Suprapubic skin (tissue), 4 donors: ENCODE measurements at places on chromosomes 12 and 14.

GRCh38 chr12:62911286-62911685 lies 23.7 kb downstream of the PPM1H start:
- no peak overlapping the region for H3K27ac ChIP-seq
- H3K27me3 ChIP-seq = no peaks in the 10 kb centered on the region
- no peak overlapping the region for H3K4me3 ChIP-seq
- H3K36me3 ChIP-seq = no peaks in the 10 kb centered on the region
- H3K4me1 ChIP-seq = no peaks in the 10 kb centered on the region
- DNase-seq = no peak

GRCh38 chr12:56877195-56878009 lies 56.8 kb downstream of the SDR9C7 start:
- DNase-seq = no peak
- no peaks in the 10 kb centered on the region for H3K36me3 ChIP-seq
- no peak overlapping the region for H3K27ac ChIP-seq
- H3K27me3 ChIP-seq = no peaks in the 10 kb centered on the region
- no peak overlapping the region for H3K4me3 ChIP-seq

DNA sequence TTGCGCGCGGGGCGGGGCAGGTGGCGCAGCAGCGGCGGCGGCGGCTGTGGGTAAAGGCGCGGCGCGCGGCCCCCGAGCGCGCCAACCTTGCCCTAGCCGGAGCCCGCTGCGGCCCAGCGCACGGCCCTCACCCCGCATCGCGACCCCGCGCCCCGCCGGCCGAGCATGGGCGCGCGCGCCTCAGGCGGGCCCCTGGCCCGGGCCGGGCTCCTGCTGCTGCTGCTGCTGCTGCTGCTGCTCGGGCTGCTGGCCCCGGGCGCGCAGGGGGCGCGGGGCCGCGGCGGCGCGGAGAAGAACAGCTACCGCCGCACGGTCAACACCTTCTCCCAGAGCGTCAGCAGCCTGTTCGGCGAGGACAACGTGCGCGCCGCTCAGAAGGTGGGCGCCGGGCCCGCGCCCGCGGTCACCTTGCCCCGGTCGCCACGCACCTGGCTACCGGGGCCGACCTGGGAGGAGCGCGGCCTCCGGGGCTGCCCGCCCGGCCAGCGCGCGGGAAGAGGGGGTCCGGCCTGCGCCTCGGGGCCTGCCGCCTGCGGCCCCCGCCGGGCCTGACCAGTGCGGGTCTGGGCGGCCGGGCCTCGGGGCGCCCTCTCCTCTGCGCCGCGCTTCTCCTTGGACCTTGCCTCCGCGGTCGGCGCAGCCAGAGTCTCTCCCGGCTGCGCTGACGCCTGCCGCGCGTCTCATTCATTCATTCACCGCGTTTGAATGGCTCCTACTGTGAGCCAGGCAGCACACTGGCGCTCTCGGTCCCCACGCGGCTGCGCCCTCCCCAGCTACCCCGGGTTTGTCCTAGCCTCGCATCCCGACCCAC lies at the start of gene BRI3BP:
BRI3BP (plus strand) TSS at position 20 of the 811 bp plus-strand sequence; CDS start at position 166, 146 bp downstream.
- no peak for DNase-seq
- H3K36me3 ChIP-seq = no peaks in the 10 kb centered on the region
- no peaks in the 10 kb centered on the region for H3K27me3 ChIP-seq
- no peak within 1 kb of the TSS for H3K27ac ChIP-seq

- no peak for DNase-seq
- no peaks in the 10 kb centered on the region for H3K36me3 ChIP-seq
- H3K27ac ChIP-seq = no peak overlapping the region
- no peaks in the 10 kb centered on the region for H3K4me1 ChIP-seq
- no peaks in the 10 kb centered on the region for H3K27me3 ChIP-seq
Measured at GRCh38 chr12:15146585-15146984, 74.6 kb downstream of the RERG start.

GRCh38 chr14:31387091-31387490 lies 33.3 kb downstream of the HEATR5A start:
- no peak overlapping the region for H3K4me3 ChIP-seq
- DNase-seq = no peak
- H3K36me3 ChIP-seq = peaks cover 43% of the 10 kb centered on the region
- H3K27me3 ChIP-seq = no peaks in the 10 kb centered on the region
- H3K4me1 ChIP-seq = no peaks in the 10 kb centered on the region
- H3K27ac ChIP-seq = no peak overlapping the region

DNA sequence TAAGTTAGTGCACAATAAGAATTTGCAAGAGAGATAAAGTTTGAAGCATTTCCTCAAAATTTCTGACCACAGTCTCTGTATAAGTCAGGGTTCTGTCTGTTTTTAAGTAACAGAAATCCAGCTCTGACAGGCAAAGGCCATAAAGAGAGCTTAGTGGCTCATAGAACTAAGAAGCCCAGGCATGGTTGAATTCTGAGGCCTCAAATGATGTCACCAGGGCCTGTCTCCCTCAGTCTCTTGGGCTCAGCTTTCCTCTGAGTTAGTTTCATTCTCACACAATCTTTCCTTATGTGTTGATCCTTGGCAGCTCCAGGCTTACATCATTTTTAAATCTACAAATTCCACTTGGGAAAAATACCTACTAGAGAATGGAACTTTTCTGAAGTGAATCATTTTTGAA lies 173.4 kb upstream of the ATP2B1 start:
- H3K27me3 ChIP-seq = no peaks in the 10 kb centered on the region
- no peaks in the 10 kb centered on the region for H3K4me1 ChIP-seq
- no peak overlapping the region for H3K27ac ChIP-seq
- no peak for DNase-seq
- no peak overlapping the region for H3K4me3 ChIP-seq

DNA sequence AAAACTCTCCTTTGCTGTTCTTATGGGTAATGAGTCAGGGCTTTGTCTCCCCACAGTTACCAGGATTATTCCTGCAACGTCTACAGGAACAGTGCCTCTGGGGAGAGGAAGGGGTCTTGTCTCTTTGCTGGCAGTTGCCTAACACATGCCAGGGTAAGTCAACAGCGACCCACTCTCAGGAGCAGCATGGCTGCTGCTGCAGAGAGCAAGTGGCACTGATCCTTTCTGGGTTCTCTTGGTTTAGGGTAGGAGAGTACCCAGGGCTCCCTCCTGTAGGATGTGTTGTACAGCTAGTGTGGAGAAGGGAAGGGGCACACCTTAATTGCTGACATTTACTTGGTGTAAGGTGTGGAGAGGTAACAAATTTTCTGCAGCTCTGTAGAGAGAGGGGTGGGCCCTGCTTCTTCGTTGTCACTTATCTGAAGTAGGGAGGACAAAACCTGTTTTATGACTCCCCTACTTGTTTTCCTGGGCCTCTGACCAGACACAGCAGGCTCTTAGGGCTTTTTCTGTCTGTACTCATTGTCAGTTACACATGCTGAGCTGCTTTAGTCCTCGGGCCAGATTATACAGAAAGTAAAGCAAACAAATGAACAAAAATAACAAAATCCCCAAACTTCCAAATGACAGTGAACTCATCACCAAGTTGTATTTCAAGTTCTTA lies 168.2 kb downstream of the ACSS3 start:
- H3K4me1 ChIP-seq = peaks cover 3% of the 10 kb centered on the region
- H3K4me3 ChIP-seq = no peak overlapping the region
- no peaks in the 10 kb centered on the region for H3K36me3 ChIP-seq
- DNase-seq = no peak
- H3K27ac ChIP-seq = no peak overlapping the region

DNA sequence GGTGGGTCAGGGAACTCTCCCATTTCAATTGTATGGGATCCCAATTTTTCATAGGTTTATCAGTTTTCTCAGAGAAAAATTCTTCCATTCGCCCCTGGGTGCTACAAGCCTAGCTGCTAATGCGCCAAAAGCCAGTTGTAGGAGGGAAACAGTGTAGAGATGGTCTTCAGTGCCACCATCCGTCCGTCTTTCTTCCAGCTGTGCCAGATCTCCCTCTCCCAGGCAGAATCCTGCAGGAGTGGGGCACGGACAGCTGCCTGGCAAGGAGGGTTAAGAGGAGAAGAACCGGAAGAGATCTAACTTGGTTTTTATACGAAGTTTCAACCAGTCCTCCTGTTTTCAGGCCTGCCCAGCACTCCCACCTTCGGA lies 38.9 kb upstream of the FUT8 start:
- H3K4me1 ChIP-seq = peaks cover 2% of the 10 kb centered on the region
- no peak for DNase-seq
- H3K27ac ChIP-seq = no peak overlapping the region
- H3K36me3 ChIP-seq = no peaks in the 10 kb centered on the region

GRCh38 chr12:103301642-103302591 lies 193.9 kb downstream of the C12orf42 start:
- no peak overlapping the region for H3K27ac ChIP-seq
- peaks cover 9% of the 10 kb centered on the region for H3K27me3 ChIP-seq
- H3K4me1 ChIP-seq = no peaks in the 10 kb centered on the region
- no peaks in the 10 kb centered on the region for H3K36me3 ChIP-seq
- no peak for DNase-seq
